ENCODE measurements at places on chromosomes 13 and 19.

GRCh38 chr19:5196832-5197231 lies 143.8 kb downstream of the PTPRS start:
- DNase-seq, result no peak

DNA sequence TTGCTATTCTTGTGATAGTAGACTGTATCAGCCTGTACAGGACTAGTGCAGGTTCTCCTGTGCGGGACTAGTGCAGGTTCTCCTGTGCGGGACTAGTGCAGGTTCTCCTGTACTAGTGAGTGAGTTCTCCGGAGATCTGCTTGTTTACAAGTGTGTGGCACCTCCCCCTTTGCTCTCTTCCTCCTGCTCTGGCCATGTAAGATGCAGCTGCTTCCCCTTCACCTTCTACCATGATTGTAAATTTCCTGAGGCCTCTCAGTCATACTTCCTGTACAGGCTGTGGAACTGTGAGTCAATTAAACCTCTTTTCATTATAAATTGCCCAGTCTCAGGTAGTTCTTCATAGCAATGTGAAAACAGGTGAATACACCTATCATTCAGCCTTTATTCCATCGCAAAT lies 289.6 kb downstream of the TEX29 start:
- no peak for DNase-seq

- no peak for DNase-seq
These were observed 23.3 kb upstream of the BCL3 start for GRCh38 chr19:44725251-44725650.

- DNase-seq, result no peak
These were observed 25.8 kb downstream of the EPN1 start for GRCh38 chr19:55700813-55701212.

DNA sequence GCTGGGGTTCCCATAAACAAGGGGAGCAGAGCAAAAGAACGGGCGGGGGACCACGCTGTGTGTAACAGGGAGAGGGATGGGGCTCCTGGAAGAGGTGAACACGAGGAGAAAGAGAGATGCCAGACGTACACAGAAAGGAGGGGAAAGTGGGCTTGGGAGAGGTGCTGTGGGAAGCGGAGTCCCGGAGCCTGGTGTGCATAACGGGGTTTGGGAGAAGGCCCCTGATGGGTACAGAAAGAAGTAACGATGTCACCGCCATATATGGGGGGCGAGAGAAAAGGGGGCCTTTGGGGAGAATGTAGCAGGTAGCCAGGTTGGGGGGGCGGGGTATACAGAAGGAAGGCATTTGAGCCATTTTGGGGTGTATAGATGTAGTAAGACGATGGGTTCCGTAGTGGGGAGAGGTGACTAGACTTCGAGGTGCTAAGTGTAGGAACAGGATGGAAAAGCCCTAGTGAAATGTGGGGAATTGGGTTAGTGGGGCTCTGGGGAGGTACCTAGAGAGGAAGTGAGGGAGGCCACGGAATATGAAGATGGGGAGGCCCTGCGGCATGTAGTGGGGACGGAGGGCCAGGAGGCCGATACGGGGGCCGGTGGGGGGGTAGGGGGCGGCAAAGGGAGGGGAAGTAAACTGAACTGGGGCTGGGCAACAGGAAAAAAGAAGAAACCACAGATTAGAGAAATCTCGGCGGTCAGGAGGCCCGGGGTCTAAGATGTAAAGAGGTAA lies 787 bp downstream of the ZNF580 start:
- no peak for DNase-seq
